ENCODE measurements at places on chromosomes 6 and 20.
A peak's percentile ranks its signal among the peaks of the same experiment; 100 is the strongest.

DNA sequence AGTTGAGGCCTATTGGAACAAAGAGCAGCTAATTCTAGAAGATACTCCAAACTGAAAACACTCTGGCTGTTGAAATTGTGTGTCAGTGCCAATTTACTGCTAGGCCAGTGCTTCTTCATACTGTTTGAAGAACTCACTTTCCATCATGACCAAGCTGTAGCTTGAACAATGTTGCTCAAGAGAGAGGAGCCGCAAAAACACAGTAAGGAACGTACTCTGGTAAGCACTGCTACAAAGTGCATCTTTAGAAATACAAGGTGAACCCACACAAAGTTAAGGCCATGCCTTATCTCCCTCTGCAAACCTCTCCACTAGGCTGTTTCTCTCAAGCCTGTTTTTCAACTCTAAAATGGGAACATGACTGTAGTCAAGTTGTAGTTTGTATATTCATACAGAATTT lies 74.5 kb upstream of the TULP1 start:
- peaks cover 7% of the 10 kb centered on the region for H3K36me3 ChIP-seq
- H3K27me3 ChIP-seq, result no peaks in the 10 kb centered on the region
- H3K27ac ChIP-seq, result no peak overlapping the region
- DNase-seq, result no peak

- H3K4me1 ChIP-seq, result no peaks in the 10 kb centered on the region
- no peaks in the 10 kb centered on the region for H3K27me3 ChIP-seq
- no peak within 1 kb of the TSS for H3K27ac ChIP-seq
- peak within 1 kb of the TSS; percentile 19 for H3K4me3 ChIP-seq
- H3K36me3 ChIP-seq, result no peaks in the 10 kb centered on the region
- no peak for DNase-seq
Observed at GRCh38 chr6:116461331-116461931, at the start of gene CALHM6. CALHM6 (plus strand) TSS chr6:116461375; CDS start chr6:116461930, 555 bp downstream.

DNA sequence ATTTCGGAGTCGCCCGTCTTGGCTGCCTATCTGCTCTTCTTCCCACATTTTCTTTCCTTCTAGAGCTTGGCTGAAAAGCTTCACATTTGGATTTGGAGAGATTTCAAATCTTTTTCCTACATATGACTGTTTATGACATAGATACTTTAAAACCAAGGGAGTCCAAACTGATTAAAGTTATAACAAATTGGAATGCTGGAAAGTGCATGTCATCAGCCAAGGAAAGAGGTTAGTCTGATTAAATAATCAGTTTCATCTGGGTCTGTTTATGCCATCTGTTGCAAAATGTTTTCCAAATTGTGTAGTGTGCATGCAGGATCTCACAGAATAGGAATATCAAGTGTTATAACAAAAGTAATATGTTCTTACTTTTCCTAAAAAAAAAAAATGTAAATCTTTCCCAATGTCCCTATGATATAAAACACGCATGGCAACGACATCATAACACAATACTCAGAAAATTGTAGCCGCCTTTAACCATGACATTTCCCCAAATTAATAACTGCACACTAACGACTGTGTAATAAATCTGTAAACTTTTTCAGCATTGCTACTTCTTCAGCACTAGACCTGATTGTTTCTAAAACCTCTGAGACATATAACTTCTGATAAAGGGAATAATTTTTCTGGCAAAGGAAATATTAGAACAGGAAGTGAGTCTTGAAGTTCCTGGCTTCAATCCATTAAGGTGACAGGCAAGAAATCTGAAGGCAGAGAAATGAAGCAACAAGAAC lies 230.2 kb upstream of the FOXQ1 start:
- H3K4me3 ChIP-seq, result no peak overlapping the region
- no peaks in the 10 kb centered on the region for H3K36me3 ChIP-seq
- H3K27me3 ChIP-seq, result no peaks in the 10 kb centered on the region

- peaks cover 6% of the 10 kb centered on the region for H3K4me1 ChIP-seq
- H3K27ac ChIP-seq, result no peak overlapping the region
Observed at GRCh38 chr6:170463101-170463721, 89.9 kb downstream of the PSMB1 start.

- no peak overlapping the region for H3K27ac ChIP-seq
- no peaks in the 10 kb centered on the region for H3K27me3 ChIP-seq
- no peaks in the 10 kb centered on the region for H3K36me3 ChIP-seq
- peaks cover 4% of the 10 kb centered on the region for H3K4me1 ChIP-seq
- H3K4me3 ChIP-seq, result no peak overlapping the region
Observed at GRCh38 chr6:149046164-149046821, 271.2 kb upstream of the TAB2 start.

GRCh38 chr20:44646023-44646640 lies 5.4 kb downstream of the ADA start:
- no peaks in the 10 kb centered on the region for H3K36me3 ChIP-seq
- no peak overlapping the region for H3K27ac ChIP-seq
- peaks cover 63% of the 10 kb centered on the region for H3K4me1 ChIP-seq
- DNase-seq, result peak; percentile 59

DNA sequence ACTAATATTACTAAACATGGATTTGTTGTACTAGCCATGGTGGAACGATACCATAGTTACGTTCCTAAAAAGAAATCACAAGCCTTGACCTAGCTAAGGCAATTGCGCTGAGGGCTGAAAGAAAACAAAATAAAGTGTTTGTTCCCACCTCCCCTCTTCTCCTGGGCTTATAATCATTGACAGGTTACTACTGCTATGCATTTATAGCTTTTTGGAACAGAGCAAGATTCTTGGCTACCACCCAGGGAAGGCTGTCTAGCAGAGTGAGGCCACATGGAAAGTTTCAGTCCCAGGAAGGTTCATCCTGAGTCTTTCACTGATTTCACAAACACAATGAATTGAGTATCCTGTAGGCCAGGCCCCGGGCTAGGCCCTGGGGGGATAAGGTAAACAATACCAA lies 84.6 kb downstream of the TMEM170B start:
- H3K27ac ChIP-seq, result no peak overlapping the region
- no peak for DNase-seq
- peaks cover 24% of the 10 kb centered on the region for H3K4me1 ChIP-seq
- H3K27me3 ChIP-seq, result no peaks in the 10 kb centered on the region

DNA sequence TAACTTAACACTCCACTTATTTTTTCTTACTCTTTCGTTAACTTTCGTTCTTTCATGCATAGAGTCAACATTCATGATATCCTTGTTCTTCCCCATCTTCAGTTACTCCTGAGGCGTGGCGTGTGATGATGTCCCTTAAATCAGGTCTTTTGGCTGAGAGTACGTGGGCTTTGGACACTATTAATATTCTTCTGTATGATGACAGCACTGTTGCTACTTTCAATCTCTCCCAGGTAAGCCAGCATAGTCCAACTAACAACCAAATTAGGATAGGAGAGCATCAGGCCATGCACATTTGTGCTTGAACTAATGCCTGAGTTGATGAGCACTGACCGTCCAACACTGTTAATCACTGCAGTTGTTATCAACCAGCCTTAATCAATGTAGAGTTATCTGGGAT lies 119.6 kb downstream of the TMEM242 start:
- peaks cover 48% of the 10 kb centered on the region for H3K36me3 ChIP-seq
- DNase-seq, result no peak
- H3K27me3 ChIP-seq, result no peaks in the 10 kb centered on the region
- H3K27ac ChIP-seq, result no peak overlapping the region
- H3K4me1 ChIP-seq, result peaks cover 5% of the 10 kb centered on the region

Measured in Karpas-422 (cell line).